DMS 273 treated with DMSO at 0.1 percent for 48 hours (cell line): ENCODE measurements at places on chromosomes 3 and 15.

GRCh38 chr3:10341901-10342398 is 21.0 kb upstream of the SEC13 start:
- DNase-seq = no peak

- DNase-seq = no peak
Measured at GRCh38 chr3:117922039-117922438, 1112.6 kb downstream of the IGSF11 start.

DNA sequence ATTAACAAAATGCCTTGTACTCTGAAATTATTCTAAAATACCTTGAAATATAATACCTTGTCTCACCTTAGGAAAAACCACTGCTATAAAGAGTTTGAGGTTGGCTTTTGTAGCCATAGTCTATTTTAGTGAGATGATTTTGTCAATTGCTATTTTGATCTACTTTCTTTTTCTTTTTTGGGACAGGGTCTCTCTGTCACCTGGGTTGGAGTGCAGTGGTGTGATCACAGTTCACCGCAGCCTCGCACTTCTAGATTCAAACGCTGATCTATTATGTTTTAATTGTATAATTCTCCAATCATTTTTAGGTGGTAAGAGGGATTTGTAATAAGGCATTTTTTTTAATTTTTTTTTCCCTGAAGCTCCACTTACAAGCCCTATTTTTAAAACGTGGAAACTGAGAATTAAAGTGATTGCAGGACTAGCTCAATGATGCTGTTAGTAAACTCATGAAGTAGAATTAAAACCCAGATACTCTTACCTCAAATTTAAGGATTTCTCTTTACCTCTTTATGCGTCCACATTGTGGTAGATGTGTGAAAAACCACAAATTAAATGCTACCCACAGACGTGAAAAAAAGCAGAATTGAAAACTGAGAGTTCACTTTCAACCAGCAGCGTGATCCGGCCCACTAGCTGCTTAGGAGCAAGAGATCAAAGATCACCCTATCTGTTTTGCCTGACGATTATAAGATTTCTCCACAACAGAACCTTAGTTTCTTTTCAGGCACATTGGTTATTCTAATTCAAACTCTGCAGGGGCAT is 384.2 kb downstream of the CGGBP1 start:
- DNase-seq = no peak

GRCh38 chr3:151964743-151965142 is 91.3 kb downstream of the SUCNR1 start:
- no peak for DNase-seq

- DNase-seq = no peak
Measured at GRCh38 chr3:177300842-177301241, 103.6 kb upstream of the TBL1XR1 start.

DNA sequence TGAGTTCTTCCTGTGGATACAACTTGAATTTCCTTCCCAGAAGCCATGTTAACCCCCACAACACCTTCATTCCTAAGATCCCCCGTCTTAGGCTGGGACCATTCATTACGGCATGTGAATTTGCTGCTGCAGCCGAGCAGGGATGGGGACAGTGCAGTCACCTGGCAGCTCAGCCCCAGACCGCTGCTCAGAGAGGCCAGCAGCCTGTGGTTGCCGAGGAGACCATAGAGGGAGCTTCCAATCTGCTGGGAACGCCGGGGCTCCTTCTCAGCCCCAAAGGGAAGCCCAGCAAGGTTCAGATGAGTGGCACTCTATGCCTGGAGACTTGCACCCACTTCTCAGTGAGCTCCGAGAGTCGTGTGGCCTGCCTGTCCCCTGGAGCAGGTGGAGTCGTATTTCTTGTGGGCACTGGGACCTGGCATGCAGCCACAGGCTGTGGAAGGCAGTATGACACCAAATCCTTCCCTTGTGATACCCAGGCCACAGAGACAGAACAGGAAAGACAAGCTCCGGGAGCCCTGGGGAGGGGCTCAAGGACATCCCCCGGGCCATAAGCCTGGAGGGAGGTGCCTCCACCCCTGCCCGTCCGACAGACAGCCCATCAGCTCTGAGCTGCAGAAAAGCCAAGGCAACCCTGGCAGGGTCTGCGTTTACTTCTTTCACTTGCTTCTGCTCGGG is 167.3 kb downstream of the FAM43A start:
- no peak for DNase-seq

DNA sequence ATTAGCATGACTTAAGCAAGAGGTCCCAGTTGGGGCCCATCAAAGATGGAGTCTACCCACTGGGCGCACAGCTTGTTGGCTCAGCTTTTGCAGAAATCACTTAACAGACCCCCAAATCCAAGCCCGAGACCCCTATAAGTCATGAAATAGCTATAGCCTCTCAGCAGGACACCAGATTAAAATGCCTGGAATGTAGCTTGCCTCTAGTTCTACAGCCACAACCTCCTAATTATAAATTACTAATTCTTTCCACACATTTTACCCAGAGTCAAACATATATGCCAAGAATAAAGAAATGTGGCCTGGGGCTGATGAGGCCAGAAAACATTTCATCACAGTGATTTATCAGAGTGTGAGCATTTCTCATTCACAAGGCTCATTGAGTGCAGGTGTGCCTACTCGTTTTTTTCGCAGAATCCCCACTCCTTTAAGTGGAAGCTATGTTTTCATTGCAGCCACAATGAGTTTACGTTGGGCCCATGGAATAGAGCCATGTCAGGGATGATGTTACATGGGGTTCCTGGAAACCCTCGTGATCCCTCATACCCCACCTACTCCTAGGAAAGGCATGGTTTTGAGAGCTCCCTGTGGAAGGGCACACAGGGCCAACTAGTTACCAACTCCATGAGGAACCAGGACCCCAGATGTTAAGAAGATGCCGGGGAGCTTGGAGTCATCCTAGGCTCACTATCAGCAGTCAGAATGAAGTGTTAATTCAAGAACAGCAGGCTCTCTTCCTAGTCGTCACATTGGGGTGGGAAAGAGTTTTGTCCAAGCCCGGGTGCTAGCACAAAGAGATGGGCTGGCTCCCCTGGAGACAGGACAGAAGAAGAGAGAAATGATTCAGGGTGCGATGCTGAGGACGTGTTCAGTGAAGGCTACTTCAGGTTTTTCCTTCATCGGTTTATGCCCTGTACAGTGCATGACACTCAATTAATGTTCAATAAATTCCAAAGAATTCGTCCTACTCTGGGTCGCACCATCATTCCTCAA is 90.2 kb upstream of the ABHD17C start:
- DNase-seq = no peak

GRCh38 chr3:185645596-185646381 is 59.7 kb downstream of the SENP2 start:
- no peak for DNase-seq

GRCh38 chr15:81516461-81516860 is 142.4 kb upstream of the TMC3 start:
- no peak for DNase-seq

DNA sequence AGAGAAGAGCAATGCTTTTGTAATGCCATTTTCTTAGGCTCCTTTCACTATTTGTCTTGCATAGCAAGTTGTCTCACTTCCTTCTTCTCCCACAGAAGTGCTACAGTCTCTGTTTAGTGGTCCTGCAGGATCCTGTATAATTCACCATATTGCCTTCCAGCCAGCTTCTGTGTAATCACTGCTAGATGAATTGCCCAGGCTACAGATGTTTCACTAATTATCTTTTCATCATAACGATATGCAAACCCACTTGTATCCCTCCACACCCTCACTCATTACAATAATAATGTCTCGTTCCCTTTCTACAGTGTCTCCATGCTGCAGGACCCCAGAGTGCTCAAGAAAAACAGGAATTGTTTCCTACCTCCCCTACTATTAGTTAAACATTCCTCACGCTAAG is 402.9 kb downstream of the TBL1XR1 start:
- no peak for DNase-seq

- DNase-seq = no peak
Measured at GRCh38 chr3:158085931-158086330, 20.3 kb downstream of the SHOX2 start.

DNA sequence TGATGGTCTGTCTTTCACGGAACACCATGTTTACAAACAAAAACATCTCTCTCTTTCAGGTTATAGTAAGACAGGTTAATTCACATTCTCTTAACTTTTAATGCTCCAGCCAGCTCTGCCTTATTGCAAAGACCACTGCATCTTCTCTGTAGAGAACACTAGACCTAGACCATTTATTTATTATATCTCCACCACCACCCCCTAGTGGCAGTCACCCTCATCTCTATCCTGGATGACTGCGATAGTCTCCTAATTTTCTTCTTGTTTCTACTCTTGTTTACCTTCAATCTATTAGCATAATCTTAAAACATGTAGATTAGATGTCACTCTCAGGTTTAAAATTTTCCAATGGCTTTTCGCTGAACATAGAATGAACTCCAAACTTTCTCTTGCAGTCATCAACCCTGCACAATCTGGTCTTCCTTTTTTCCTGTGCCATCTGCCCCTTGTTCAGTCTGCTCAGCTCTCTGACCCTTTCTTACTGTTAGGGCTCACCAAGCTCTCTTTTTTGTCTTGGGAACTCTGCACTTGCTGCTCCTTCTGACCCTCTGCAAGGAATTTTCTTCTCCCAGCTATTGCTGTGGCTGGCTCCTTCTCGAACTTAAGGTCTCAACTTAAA is 155.6 kb downstream of the SQOR start:
- no peak for DNase-seq

- DNase-seq = no peak
Measured at GRCh38 chr15:43511012-43511885, 6.2 kb upstream of the MAP1A start.

- no peak for DNase-seq
Measured at GRCh38 chr15:57026016-57026592, 107.7 kb downstream of the TCF12 start.

DNA sequence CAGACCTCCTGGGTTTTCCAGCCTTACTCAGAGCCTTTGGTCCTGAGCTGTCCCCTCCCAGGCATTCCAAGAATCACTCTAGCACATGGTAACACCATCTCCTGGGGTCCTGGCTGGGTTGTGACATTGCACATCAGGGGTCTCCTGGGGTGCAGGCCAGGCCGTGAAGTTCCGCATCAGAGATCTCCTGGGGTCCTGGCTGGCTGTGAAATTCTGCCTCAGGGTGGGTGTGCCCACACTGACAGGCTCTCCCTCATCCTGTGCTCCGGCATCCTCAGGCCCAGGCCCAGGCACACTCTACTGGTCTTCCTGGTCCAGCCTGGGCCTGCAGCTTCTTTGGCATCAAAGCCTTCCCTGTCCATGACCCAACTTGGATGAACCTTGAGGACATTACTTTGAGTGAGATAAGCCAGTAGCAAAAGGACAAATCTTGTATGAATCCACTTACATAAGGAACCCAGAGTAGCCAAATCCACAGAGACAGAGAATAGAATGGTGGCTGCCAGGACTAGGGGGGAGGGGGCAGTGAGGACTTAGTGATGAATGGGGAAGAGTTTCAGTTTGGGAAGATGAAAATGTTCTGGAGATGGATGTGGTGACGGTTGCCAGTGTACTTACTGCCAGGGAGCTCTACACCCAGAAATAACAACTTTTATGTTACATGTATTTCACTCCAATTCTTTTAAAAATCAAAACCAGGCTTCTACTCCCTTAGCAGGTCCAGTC is 49.1 kb upstream of the KLF13 start:
- DNase-seq = no peak

GRCh38 chr3:62415312-62415801 is 42.0 kb upstream of the FEZF2 start:
- DNase-seq = peak; percentile 72

DNA sequence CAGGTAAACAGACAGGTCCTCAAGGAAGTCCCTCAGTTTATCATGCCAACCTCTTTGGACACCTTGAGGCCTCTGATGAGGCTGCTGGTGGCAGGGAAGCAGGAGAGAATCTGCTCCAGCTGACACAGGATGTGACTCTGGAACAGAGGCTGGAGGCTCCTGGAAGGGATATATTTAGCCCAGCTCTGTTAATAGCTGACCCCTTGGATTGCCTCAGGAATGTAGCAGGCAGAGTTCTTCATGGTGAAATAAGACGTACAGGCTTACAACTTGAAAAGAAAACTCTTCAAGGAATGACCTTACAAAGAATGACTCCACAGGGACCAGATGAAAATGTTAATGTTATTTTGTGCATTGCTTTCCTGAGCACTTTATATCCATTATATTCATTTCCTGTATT is 90.5 kb downstream of the AQP9 start:
- DNase-seq = no peak

- no peak for DNase-seq
Measured at GRCh38 chr3:72174040-72174439, 389.1 kb upstream of the PROK2 start.

DNA sequence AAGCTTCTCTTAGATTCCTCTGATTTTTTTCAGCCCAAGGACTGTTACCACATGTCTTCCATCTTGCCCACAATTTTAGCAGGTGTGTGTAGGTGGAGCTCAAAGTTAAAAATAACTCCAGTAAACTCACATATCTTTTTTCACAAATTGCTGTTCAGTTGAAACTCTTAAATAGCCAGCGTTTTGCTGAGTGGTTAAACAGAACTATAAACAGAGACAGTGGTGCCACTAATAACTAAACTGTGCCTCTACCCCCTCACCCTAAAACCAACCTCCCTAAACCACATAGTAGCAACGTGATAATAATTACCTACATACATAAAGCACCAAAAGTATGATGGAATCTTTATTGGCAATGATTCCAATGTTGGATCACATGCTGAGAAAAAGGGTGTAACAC is 525.1 kb downstream of the PDCD6IP start:
- no peak for DNase-seq

DNA sequence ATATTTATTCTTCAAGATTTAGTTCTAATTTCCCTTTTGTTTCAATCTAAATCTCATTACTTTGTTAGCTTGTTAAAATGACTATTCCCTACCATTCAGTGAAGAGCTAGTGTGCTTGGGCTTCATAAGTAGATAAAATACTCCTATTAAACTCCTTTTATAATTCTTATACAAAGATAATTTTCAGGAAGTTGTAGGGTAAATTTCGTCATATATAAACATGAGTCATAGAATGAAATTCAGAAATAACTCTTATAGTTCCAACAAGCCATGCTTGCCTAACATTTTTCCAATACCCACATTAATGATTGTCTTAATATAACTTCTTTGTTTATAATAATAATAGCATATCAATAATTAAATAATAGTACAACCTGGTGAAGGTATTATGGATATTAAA is 407.3 kb downstream of the NAALADL2 start:
- no peak for DNase-seq

- DNase-seq = no peak
Measured at GRCh38 chr3:179181021-179181472, 32.9 kb downstream of the PIK3CA start.

DNA sequence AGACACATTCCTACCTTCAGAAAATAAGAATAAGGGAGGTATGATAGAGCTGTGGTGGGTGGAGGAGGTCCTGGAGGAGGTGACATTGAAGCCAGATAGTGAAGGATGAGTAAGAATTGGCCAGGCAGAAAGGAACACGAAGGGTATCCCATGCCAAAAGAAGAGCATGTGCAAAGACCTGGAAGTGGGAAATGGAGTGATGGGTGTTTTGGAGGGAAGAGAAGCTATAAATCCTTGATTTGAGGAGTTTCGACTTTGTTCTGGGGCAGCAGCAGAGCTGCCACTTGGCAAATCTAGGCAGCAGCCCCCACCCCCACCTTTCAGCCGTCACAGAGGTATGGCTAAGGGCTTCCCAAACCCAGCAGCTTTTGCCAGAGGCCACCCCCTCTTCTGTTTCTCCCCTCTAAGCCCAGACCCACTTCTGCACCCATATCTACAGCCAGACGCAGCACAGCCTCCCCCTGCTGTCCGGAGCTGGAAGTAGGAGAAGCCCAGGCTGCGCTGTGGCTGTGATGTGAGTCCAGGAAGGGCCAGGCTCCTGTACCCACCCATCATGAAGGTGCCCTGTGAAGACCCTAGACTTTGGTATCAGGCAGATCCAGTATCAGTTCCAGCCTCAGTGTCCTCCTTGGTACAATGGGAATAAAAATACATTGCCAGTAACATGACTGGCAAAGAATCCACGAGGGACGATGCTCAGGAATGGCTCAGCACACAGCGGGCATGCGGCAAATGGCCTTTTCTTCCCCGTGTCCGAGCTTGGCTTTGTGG is 188.7 kb upstream of the LINGO1 start:
- DNase-seq = peak; percentile 23
